Fibroblast of the aortic adventitia (primary cell): ENCODE measurements at places on chromosomes 13 and 19.

- DNase-seq, result no peak
Observed at GRCh38 chr13:99596180-99596579, 94.9 kb downstream of the TM9SF2 start.

DNA sequence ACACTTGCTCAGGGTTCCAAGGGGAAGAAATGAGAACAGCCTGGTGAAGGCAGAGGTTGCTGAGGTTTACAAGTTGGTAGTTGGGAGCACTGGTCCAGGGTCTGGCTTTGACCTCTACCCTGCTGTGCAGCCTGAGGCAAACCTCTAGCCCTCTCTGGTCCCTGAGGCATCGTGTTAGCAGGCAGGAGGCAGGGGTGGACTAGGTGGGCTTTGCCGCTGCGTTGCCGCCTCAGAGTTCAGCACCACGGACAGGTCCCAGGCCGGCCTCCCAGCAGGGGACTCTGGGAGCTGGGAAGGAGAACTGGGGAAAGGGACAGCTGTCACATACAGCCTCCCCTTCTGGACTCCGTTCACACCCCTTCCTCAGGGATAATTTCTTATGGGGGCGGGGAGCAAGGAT lies 3.1 kb downstream of the NCAN start:
- peak; percentile 31 for DNase-seq

- no peak for DNase-seq
Observed at GRCh38 chr13:46552303-46552682, 677 bp upstream of the LRCH1 start.

DNA sequence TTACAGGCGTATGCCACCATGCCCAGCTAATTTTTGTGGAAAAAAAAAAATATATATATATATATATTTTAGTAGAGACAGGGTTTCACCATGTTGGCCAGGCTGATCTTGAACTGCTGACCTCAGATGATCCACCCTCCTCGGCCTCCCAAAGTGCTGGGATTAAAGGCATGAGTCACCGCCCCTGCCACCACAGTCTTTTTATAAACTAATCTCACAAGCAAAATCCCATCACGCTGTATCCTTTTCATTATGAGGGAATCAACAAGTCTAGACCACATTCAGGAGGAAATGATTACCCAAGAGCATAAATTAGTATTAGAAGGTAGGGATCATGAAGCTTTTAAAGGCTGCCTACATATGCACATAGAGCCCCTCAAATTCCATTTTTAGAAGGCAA lies 210.6 kb upstream of the NBEA start:
- no peak for DNase-seq

DNA sequence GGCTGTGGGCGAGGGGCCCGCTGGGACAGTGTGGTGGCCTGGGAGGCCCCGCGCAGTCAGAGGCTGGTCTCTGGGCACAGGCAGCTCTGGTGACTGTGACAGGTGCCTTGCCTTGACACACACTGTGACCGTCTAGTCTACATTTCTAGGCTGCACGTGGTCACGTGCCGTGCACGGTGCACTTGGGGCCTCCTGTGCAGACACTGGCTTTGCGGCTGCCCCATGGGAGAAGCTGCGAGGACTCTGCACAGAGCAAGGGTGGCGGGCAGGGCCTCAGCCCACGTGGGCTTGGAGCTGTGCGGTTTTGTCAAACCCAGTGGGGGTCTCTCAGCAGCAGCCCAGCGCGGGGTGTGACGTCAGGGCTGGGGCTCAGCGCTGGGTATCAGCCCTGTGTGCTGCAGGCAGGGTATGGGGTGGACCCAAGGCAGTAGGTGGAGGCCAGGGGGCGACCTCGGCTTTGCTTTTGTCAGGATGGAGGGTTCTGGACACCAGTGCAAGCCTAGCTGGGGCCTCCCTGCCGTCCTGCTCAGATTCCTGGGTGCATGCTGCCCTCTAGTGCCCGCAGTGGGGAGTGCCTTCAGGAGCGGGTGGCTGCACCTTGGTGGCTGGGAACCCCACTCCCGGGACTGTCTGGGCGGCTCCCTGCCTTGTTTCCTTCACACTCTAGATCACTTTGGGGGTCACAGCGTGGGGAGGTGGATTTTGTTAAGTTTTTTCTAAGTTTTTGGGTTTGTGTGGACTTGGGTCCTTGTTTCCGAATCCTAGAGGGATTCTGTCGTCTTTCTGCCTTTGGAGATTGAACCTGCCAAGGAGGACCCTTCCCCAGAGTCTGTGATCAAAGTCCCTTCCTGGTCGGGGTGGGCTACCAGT lies 62.6 kb downstream of the KDM4B start:
- DNase-seq, result peak; percentile 74

- no peak for DNase-seq
Observed at GRCh38 chr19:44647144-44647543, 3.4 kb downstream of the PVR start.

DNA sequence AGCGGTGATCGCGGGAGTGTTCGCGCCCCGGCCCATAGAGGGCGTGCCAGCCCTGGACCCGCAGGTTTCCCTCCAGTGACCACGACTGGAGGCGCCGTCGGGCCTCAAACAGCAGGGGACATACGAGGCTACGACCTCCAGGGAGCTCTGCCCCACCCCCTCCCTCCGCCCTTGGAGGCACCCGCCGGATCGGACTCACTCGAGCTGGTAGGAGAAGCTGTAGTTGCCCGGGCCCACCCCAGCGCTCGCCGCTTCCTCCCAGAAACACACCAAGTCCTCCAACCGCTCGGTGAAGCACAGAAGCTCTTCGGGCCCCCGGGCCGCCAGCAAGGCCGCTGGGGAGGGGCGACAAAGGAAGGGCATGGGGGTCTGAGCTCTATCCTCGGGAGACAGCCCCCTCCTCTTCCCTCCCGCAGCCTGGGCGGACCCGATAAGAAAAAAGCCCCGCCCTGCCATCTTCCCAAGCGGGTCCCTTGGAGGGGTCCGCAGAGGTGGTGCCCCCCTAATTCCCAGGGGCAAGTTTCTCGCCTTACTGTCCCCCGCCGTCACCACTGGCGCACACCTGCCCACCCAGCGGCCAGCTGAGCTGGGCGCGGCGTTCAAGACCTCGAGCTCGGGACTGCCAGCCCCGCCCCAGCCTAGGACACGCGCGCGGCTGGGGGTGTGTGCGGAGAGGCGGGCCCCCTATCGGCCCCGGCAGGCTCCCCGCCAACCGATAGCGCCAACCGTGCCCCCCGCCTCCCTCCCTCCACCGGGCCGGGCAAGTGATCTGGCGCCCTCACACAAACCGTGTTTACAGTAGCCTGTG lies 1.0 kb downstream of the EPOR start:
- no peak for DNase-seq

- DNase-seq, result peak; percentile 32
Observed at GRCh38 chr19:18634612-18635297, 2.1 kb upstream of the KLHL26 start.

GRCh38 chr19:15498910-15499309 lies 9.4 kb upstream of the CYP4F22 start:
- DNase-seq, result no peak

- DNase-seq, result peak; percentile 54
Observed at GRCh38 chr13:95564091-95564490, 11.6 kb downstream of the CLDN10 start.

DNA sequence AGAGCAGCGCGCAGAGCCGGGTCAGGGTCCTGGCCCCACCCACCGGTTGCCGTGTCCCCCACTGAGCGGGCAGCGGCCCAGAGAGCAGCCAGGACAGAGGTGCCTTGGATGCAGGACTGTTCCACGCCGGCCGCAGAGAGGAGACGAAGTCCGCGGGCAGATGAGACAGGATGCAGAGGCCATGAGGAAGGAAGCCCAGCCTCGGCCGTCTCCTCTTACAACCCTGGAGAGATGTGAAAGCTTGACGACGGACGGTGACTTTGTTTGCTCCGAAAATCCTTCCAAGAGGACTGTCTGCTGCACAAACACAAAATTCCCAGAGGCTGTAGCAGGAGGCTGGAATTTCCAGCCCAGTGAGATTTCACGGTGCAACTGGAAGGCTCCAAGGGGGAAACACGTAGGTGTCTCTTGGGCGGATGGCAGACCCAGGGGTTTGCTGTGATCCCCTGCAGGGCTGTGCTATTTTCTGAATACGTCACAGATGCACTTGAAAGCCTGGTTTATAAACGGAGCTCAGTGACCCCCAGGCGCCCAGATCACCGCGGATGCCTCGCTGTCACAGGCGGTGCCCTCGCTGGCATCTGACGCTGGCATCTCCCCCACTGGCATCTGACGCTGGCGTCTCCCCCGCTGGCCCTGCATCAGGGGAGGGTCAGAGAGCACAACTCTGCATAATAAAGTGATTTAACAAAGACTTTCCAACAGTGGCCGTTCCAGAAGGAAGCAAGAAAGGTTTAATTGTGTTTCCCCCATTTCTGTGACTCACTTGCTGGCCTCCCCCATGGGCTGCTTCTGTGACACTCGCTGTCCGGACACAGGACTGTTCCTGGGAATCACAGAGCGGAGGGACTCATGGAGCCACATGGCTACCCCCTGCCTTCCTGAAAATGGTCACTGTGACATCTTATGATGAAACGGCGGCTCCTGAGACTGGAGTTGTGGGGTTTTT lies 62.0 kb upstream of the C13orf46 start:
- peak; percentile 28 for DNase-seq

DNA sequence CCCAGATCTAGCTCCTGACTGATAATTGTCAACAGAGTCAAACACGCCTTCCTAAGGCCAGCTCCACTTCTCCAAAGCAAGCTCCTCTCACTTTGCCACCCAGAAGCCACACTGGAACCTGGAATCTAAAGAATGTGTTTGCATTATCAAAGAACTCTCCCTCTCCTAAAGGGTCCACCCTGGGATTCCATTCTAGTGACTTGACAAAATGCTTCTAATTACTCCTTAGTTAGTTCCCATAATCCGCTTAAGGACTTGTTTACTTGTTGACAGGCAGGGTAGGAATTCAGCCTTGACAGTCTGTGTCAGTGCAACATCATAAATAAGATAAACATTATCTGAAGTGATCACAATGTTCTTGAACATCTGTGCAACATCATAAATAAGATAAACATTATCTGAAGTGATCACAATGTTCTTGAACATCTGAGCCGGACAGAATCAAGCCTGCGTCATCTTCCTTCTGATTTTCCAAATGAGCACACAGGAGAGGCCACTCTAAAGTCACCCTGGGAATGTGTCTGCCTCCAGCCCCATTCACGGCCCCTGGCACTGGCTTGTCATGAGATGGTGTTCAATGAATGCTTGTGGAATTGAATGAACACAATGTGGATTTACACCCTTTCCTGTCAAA lies 512.1 kb downstream of the IRS2 start:
- DNase-seq, result peak; percentile 52

DNA sequence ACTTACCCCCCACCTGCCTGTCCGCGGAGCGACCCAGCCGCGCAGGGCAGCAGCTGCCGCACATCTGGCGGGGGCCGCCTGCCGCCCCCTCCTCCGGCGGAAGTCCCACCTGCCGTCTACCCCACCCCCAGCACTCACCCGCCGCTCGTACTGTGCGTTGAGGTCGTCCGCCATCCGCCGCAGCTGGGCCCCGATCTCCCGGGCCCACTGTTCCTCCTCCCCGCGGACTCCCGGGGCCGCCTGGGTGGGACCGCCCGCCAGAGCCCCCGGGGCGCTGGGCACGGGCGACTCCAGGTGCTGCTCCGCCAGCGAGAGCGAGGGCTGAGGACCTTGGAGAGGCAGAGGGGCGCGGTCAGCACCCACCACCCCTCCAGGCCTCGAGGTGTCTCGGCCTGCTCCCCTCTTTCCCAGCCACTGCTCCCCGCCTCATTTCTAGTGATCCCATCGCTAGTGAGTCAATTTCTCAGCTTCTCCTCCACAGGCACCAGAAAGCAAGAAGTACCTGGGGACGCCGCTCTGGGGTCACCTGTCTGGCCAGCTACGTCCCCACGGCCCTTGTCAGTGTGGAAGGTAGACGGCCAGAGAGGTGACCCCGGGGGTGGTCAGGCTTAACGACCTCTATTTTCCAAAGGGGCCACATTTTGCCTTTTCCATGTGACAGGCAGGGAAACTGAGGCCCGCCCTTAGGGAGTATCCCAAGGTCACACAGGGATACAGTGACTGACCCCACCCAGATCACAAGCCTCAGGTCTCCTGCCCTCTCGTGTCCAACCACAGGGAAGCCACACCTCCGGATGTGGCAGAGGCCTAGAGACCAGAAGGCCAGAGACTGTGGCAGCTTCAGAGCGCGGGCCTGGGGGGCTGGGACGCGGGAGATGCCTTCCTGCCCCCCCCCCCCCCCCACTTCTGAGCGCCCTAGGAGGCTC lies 4.3 kb downstream of the BBC3 start:
- peak; percentile 76 for DNase-seq

DNA sequence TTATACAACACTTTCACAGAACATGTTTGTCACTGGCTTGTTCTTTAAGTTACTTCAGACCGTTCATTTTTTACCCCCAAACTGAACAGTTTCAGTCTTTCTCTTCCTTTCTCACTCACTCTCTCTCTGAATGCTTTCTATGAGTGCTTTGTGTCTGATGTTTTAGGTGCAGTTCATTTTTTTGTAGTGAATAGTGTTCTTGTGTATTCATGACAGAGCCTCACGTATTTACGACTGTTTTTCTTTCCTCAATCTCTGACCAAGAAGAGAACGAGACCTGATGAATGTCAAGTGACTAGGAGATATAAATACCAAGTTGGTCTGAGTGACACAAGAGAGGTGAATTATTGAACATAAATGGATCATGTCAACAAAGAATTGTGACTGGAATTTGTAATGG lies 1525.0 kb upstream of the MIR17HG start:
- DNase-seq, result no peak

GRCh38 chr13:98975822-98976261 lies 2.0 kb downstream of the DOCK9 start:
- no peak for DNase-seq
